RPMI8226 (cell line): ENCODE measurements at places on chromosomes 4 and X.

DNA sequence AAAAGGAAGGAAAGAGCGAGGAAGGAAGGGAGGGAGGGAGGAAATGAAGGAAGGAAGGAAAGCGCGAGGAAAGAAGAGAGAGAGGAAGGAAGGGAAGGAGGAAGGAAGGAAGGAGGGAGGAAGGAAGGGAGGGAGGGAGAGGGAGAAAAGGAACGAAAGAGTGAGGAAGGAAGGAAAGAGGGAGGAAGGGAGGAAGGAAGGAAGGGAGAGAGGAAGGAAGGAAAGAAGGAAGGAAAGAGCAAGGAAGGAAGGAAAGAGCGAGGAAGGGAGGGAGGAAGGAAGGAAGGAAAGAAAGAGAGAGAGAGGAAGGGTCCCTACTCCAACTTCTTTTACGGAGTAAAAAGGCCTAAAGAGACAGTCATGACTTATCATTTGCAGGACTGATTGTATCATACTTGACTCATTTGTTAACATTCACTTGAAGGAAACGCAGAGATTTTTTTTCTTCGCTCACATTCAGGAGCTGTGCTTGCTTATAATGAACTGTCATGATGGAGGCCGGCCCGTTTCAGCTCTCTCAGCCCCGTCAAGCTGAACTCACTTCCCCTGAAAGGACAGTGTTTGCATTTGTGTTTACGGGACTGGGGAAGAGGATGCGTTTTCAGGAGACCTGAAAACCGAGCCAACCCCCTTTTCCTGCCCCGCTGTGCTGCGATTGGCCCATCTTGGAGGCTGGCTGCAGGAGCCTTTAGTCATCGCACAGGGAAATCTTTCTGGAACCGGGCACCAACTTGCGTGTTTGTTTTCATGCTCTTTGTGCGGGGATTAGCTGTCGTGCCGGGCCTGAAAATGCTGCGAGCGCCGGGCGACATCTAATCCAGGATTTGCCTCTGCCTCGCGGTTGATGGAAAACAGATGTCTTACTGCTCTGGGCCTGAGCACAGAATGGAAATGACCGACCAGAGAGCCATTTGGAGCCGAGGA lies 17.8 kb downstream of the TRIM2 start:
- DNase-seq = no peak

DNA sequence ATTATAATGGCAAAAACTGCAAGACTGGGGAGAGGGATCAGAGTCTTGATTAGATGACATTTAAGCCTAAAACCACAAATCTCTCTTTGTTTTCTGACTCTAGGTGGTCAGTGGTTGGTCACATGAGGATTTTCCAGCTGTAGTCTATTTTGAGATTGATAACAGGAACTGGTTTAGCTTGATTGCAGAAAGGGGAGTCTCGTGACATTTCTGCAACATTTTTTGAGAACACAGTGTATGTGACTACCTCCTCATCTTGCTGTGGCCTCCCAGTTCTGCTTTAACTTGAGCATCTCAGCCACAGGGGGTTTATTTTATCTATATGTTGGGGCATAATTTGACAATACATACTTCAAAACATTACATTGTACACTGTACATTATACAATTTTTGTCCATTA lies 726.4 kb upstream of the MAGEB2 start:
- no peak for DNase-seq

- DNase-seq = no peak
These were observed 782.5 kb upstream of the INTU start for GRCh38 chr4:126850286-126850685.

DNA sequence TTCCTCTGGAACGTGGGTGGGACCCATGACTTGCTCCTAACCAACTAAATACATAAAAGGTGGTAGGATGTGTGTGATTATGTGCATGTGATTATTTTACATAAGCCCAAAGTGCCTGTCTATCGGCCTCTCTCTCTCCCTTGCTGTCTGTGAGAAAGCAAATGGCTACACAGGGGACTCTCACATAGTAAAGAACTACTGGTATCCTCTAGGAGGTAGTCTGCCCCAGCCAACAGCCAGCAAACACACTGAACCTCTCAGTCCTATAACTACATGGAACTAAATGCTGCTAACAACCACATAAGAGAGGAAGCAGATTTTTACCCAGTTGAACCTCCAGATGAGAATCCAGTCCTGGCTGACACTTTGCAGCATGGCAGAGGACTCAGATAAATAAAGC lies 1249.4 kb downstream of the ADGRL3 start:
- no peak for DNase-seq

- no peak for DNase-seq
These were observed 502.6 kb upstream of the HS3ST1 start for GRCh38 chr4:11931266-11931820.

DNA sequence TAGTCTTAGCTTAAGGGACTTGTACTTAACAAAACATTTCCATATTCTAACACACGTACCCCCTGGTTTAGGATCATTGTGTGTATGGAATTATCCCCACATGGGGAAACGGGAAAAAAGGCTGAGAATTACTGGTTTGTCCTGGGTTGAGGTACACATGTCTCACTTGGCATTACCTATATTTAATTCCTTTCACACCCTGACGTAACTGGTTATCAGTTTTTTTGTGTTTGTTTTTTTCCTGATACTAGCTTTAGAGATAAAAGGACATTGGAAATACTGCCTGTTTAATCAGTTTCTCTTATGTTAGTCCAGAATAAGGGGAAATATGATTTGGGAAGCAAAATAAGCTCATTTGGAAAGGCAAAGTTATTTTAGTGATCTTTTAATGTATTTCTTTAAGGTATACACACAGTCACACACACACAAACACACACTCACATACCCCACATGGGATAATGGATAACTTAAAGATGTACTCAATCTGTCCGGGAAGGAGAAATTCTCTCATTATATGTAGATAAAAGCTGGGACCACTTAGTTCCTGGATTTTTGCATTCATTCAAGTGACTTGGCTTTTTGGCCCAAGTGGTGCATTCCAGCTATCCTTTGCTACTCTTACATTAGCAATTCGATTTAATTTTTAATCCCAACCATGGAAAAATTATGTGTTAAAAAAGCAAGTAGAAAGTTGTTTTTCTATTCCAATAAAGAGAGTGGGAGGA lies 13.0 kb downstream of the SEPTIN11 start:
- DNase-seq = no peak

- peak; percentile 7 for DNase-seq
These were observed 42.4 kb upstream of the SLC2A9 start for GRCh38 chr4:10063544-10064300.

DNA sequence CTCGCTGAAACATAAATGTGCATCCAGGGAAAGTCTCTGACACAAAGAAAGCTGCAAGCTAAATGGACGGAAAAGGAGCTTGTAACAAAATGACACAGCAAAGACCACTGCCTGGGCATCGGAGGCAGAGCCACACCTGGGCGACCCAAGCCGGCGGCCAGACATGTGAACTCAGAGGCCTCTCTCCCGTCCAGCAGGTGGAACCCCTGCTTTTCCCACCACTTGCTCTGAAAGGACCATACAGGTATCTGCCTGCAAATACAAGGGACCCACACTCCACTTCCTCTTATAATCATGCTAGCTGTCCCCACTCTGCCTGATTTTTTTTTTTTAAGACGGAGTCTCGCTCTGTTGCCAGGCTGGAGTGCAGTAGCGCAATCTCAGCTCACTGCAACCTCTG lies 12.0 kb downstream of the CPLX1 start:
- peak; percentile 45 for DNase-seq

DNA sequence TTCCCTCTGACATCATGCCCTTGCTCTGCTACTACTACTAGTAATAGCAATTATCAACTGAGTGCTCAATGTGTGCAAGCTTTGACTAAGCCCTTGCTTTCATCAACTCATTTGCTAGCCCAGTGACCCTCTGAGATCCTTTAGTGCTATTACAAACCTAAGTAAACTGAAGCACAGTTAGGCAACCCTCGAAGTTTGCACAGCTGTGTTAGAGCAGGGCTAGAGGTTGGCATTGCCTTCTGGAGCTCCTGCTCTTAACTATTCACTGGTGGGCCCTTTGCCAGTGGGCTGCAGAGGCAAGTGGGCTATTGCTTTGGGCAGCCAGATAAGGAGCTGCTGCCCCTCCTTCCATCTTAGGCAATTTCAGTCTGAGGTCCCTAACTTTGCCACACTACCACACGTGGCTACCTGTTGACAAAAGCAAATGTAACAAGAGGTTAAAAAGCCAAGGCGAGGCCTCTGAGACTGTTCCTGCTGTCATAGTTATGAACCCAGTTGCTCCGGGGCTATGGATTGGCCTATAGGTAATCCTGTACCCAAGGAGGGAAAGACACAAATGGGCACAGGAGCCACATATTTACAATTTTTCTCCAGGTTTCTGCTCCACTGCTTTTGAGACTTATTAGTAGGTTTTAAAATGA lies 41.5 kb upstream of the ANKRD50 start:
- no peak for DNase-seq

DNA sequence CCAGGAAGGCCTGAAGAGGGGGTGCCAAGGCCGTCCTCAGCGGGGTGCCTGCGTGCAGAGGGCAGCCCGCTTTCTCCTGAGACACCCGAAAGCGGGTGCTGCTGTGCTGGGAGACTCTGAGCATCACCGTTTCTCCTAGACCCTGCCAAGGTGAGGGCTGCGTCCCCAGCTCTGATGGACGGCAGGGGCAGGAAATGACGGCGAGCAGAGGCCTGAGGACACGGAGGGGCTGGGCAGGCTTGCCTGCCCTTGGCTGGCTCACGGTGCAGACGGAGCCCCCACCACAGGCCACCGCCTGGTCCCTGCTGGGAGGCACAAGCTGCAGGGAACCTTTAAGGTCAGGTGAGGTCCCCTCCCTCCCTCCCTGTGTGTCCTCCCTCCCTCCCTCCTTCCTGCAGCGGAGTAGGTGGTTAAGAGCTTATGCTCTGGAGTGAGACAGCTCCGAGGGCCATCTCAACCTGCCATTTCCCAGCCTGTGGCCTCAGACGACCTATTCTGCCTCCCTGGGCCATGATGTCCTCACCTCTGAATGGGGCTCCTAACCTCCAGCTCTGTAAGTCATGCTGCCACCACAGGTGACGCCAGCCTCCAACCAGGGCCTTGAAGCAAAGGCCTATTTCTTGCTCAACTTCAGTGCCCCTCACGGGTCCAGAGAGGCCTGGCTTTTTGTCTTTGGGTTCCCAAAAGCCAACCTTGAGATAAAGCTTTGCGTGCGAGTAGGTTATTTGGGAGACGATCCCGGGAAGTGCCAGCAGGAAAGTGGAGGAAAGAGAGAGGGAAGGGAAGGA lies 54.2 kb upstream of the GRPEL1 start:
- DNase-seq = no peak

- DNase-seq = no peak
These were observed 471.8 kb downstream of the KCNIP4 start for GRCh38 chr4:21476757-21477156.

GRCh38 chrX:50448565-50448964 lies 22.1 kb downstream of the DGKK start:
- peak; percentile 7 for DNase-seq

GRCh38 chr4:83639849-83640493 lies 104.1 kb downstream of the GPAT3 start:
- DNase-seq = peak; percentile 59

DNA sequence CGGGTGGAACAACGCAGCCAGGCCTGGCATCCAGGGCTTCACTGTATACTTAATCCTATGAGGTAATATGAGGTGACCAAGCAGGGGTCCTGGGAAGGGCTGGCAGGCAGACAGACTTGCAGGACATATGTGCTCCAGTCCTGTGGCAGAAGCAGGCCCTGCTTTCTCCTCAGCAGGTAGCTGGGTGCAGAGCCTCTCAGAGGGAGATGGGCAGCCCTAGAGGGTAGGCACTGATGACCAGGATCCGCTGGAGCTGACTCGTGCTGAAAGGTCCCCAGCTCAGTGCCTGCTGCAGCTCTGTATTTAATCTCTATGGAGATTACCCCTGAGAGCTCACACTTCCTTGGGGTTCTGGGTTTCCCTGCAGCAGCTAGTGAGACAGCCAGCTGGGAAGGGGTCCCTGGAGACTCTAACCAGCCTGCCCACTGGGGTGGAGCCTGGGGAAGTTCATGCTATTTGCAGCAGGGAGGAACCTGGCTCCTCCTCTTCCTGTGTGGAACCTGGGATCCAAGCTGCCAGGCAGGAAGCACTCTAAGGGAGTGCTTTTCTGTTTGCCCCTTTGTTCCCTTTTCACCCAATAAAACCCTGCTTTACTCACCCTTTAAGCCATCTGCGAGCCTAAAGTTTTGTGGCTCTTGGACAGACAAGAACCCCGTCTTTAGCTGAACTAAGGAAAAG lies 339.2 kb downstream of the DCAF12L2 start:
- DNase-seq = no peak

GRCh38 chr4:633406-633805 lies 8.0 kb downstream of the PDE6B start:
- DNase-seq = no peak

- DNase-seq = peak; percentile 1
These were observed 22.7 kb upstream of the PLCXD1 start for GRCh38 chrX:258291-259040.

- no peak for DNase-seq
These were observed 22.5 kb downstream of the SLC39A8 start for GRCh38 chr4:102322736-102323135.

DNA sequence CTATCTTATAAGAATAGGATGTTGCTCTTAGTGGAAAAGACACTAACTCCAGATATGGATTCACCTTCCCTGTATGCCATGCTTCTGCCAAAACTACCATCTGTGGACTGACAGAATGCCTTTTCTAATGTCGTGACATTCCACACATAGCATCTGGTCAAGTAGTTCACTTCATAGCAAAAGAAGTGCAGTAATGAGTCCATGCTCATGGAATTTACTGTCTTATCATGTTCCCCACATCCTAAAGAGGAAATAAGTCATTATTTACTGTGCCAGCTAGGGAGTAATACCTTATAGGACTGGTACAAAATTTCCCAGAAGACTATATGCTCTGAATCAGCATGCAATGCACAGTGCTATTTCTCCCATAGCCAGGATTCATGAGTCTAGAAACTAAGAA lies 562.4 kb downstream of the TLL1 start:
- DNase-seq = no peak

DNA sequence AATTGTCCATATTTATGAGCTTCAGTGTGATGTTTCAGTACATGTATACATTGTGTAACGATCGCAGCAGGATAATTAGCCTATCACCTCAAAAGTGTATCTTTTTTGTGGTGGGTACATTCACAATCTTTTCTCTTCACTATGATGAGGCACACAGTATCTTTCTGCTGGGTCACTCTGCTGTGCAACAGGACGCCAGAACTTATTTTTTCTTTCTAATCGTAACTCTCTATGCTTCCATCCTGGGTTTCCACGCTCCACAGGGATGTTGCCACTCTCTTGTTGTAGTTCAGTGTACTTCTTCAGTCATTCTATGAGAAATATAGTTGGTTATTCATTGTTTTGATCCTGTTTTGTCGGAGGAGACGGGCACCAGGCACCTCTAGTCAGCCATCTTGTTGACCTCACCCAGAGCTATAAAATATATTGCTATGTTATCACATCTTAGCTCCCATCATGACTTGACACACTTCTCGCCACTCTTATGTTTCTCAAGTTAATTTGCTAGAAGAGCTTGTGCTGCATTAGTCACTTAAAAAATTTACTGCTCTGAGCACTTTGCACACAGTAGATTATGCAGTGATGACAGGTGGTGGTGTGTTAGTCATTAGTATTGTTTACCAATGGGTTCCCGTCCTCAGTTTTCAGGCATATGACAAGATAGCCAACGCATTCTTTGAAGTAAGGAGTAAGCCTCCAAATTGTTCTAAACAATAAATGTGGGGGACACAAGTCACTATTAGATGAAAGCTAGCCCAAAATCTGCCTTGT lies 1002.7 kb upstream of the PCDH7 start:
- no peak for DNase-seq
